Body of pancreas (tissue), 4 donors: ENCODE measurements at places on chromosomes 6 and 20. TPM values are rescaled to one million over a fixed set of nuclear protein-coding genes. Genes with fewer than 3 reads are reported as not detected.

- no peak overlapping the region for H3K4me3 ChIP-seq
- H3K27me3 ChIP-seq, result no peaks in the 10 kb centered on the region
- peaks cover 19% of the 10 kb centered on the region for H3K4me1 ChIP-seq
- H3K36me3 ChIP-seq, result no peaks in the 10 kb centered on the region
- peak; percentile 54 for DNase-seq
These were observed 53.5 kb upstream of the BTN3A2 start for GRCh38 chr6:26311385-26312095.

DNA sequence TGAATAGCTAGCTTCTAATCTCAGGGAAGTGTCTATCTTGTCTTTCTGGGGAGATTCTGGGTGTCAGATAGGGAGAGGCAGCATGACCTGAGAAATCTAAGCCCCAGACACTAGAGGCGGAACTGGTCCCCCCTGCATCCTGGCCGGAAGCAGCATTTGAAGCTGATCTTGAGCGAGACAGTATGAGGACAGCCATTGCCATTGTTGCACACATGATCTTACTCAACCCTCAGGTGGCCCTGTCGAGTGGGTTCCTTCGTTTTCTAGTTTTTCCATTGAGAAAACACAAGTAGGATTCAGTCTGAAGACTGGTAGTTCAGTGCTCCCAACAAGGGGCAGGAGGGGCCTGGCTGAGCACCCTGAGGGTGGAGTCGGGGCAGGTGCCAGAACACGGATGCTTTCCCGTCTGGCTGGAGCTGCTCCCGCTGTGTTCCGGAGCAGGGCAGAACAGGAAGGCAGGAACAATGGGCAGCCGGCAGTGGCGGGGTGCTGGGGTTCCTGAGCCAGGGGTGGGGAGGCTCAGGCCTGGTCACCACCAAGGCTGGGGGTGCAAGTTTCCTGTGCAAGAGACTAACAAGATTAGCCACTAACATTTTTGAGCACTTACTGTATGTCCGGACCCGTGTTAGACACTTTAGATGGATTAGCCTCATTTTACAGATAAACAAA is 7.9 kb upstream of the SDCBP2 start:
- H3K27me3 ChIP-seq, result no peaks in the 10 kb centered on the region
- peak; percentile 65 for DNase-seq
- H3K4me1 ChIP-seq, result peaks cover 18% of the 10 kb centered on the region
- H3K27ac ChIP-seq, result peak overlapping the region; percentile 51
- H3K4me3 ChIP-seq, result no peak overlapping the region

DNA sequence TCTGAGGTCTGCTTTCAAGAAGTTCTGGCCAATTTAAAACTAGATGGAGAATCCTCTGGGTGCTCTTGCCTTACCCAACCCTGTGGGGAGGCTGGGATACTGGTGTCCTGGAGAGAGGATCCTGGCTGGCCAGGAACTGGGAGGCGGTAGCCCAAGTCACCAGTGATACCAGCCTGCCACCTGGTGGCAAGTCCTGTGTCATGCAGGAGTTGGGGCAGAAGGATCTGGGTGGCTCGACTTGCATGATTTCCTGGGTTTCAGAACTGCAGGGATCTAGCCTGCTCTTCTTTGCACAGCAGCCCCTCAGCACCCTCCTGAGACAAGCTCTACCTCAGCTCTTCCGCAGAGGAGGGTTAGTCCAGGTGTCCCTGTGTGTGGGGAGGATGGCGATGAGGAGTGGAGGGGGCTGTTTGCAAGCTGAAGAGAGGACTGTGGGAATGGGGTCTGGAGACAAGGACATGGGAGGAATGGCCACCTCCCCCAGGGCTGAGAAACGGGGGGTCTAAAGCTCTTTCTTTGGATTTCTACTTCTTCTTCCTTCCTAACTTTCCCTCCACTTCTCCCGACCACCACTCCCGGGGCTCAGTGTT is 4.2 kb downstream of the KCNK17 start:
- no peaks in the 10 kb centered on the region for H3K27me3 ChIP-seq
- no peak overlapping the region for H3K4me3 ChIP-seq
- peak; percentile 83 for DNase-seq
- H3K36me3 ChIP-seq, result no peaks in the 10 kb centered on the region

- H3K27ac ChIP-seq, result no peak overlapping the region
- H3K36me3 ChIP-seq, result no peaks in the 10 kb centered on the region
- no peak overlapping the region for H3K4me3 ChIP-seq
- DNase-seq, result no peak
These were observed 49.6 kb downstream of the ATXN1 start for GRCh38 chr6:16711546-16712254.

- H3K4me1 ChIP-seq, result peaks cover 55% of the 10 kb centered on the region
- no peaks in the 10 kb centered on the region for H3K27me3 ChIP-seq
- no peaks in the 10 kb centered on the region for H3K36me3 ChIP-seq
- DNase-seq, result no peak
These were observed 20.1 kb downstream of the IGF2R start for GRCh38 chr6:159988983-159989454.

Gene HLA-DRA
- 129 TPM for total RNA-seq

Gene SAMD10
- total RNA-seq, result 3.6 TPM
